ENCODE measurements at places on chromosomes 16 and 17. TPM values are rescaled to one million over a fixed set of nuclear protein-coding genes. Genes with fewer than 3 reads are reported as not detected.

The CRHR1 gene
- not detected for total RNA-seq

The SOCS1 gene
- 1.7 TPM for total RNA-seq

The LPO gene
- not detected for total RNA-seq

The CACNA1H gene
- 8.6 TPM for total RNA-seq

The CCDC40 gene
- total RNA-seq: 5.9 TPM

The GNAO1 gene
- total RNA-seq: 0.51 TPM

The MAPT gene
- total RNA-seq: 1.9 TPM

The GAST gene
- total RNA-seq: not detected

The HSD11B2 gene
- 1.7 TPM for total RNA-seq

The CLEC3A gene
- total RNA-seq: not detected

The CLEC10A gene
- not detected for total RNA-seq

The MGAT5B gene
- total RNA-seq: 25.5 TPM

The CD300LB gene
- total RNA-seq: not detected

The MYOCD gene
- 1.6 TPM for total RNA-seq

The UNC45B gene
- total RNA-seq: not detected

The BRCA1 gene
- 26.9 TPM for total RNA-seq

The TMC6 gene
- 11.6 TPM for total RNA-seq

The GGT6 gene
- total RNA-seq: not detected

The PSMC5 gene
- 245 TPM for total RNA-seq

The ZG16B gene
- total RNA-seq: 0.91 TPM

The TMEM100 gene
- not detected for total RNA-seq

The WNT3 gene
- 3.8 TPM for total RNA-seq

The AP1G1 gene
- 44.8 TPM for total RNA-seq

The KCNAB3 gene
- total RNA-seq: 2.9 TPM

The SLC47A1 gene
- total RNA-seq: 22.7 TPM

The SLC16A13 gene
- total RNA-seq: 11.0 TPM

The TSPAN10 gene
- 5.2 TPM for total RNA-seq

All from A549 treated with RU486 at 1 μM for 4 hours (cell line).